ENCODE measurements at places on chromosomes 2 and 18.
A peak's percentile ranks its signal among the peaks of the same experiment; 100 is the strongest.

DNA sequence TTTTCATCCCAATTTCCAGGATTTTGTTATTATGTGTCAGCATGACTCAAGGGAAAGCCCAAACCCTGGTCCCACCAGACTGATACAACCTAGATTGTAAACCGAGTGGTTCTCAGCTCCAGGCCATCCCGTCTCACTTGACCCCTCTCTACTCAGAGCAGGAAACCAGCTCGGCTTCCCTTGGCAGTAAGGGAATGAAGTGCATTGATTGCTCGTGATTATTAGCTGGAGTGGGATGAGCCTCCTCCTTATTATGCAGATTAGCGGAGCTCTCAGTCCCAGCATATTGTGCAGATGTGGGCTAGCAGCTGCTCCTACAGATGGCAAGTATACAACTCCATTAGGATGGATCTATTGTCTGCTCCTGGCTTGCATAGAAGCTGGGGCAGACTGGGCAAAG lies 167.6 kb downstream of the LNPK start:
- no peak for DNase-seq

GRCh38 chr2:186717320-186718007 lies 23.6 kb downstream of the FAM171B start:
- no peak for DNase-seq

GRCh38 chr2:12045864-12046291 lies 299.4 kb downstream of the LPIN1 start:
- DNase-seq: no peak

- no peak for DNase-seq
Observed at GRCh38 chr2:173571021-173571821, 216.5 kb downstream of the CDCA7 start.

- DNase-seq: peak; percentile 2
Observed at GRCh38 chr2:165594935-165595255, 125.4 kb downstream of the CSRNP3 start.

GRCh38 chr18:78738076-78738690 lies 241.4 kb upstream of the SALL3 start:
- no peak for DNase-seq

Measured in activated naive CD8-positive, alpha-beta T cell treated with anti-CD3 and anti-CD28 coated beads, Interleukin-2, amount 50 U/mL, for 24 hours (primary cell).